ENCODE measurements at places on chromosomes 1 and 21. TPM values are rescaled to one million over a fixed set of nuclear protein-coding genes. Genes with fewer than 3 reads are reported as not detected.

SLFNL1 gene
- total RNA-seq = not detected

MYOM3 gene
- 0.70 TPM for total RNA-seq

CACHD1 gene
- total RNA-seq = 10.4 TPM

FRRS1 gene
- total RNA-seq = 2.0 TPM

HNRNPU gene
- total RNA-seq = 285 TPM

AQP10 gene
- total RNA-seq = not detected

NCAM2 gene
- 17.0 TPM for total RNA-seq

FCRLA gene
- not detected for total RNA-seq

CA6 gene
- not detected for total RNA-seq

AGBL4 gene
- total RNA-seq = not detected

- no peak for DNase-seq
Measured at GRCh38 chr1:42305639-42306038, 29.4 kb downstream of the FOXJ3 start.

DNA sequence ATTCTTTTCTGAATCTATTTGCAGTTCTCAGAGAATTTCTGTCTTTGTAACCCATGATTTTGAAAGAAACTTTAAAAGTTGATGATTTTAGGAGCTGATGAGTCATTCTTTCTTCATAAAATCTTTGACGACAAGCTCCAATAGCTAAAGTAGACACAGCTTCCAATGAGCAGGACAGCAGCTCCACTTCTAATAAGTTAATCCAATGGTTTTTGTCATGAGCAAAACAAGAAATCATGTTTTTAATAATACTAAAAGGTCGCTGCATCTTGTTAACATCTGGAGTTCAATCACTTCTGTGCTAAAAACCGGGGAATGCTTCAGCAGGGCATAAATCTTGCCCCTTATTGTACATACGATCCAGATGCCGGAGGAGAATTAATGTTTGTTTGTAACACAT is 48.9 kb upstream of the GORAB start:
- no peak for DNase-seq

DNA sequence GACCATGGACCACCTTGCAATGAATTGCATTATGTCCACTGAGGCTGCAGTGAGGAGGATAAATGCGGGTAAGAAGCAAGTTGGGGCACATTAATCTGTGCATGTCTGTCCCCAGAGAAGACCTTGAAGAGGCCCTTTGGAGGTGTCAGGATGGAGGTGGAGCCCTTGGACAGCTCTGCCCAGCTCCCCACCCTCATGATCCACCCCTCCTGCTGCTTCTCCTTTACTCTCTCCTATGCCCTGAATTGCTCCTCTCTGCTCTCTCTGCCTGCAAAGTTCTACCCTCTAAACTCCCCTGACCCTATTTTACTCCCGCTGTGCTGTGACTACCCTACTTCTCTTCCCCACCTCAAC is 292.4 kb upstream of the USP24 start:
- no peak for DNase-seq

GRCh38 chr1:170461291-170461747 is 70.6 kb upstream of the GORAB start:
- DNase-seq = no peak

- DNase-seq = no peak
Measured at GRCh38 chr1:163866564-163866963, 544.8 kb downstream of the NUF2 start.

DNA sequence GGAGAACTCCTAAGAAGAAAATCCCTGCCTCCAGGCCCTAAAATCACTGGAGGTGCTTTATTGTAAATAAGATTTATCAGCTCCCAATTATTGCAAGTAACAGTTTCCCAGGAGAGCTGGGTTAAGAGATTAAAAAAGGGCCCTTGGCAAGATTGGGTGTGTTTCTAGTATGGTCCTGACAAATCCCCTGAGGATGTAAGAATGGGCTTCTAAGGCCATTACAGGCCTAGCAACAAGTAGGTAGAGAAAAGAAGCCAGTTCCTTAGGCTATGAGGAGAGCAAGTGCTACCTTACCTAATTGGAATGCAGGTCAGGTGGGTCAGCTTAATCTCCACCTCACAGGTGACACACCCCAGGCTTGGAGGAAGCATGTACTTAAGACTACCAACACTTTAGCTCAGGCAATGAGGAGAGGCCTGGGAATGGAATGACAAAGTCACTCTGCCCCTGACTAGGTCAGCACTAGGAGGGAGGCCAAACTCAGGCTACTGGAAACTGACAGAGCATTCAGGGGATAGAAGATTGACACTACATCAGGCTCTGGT is 6.8 kb upstream of the OTUD7B start:
- DNase-seq = no peak

DNA sequence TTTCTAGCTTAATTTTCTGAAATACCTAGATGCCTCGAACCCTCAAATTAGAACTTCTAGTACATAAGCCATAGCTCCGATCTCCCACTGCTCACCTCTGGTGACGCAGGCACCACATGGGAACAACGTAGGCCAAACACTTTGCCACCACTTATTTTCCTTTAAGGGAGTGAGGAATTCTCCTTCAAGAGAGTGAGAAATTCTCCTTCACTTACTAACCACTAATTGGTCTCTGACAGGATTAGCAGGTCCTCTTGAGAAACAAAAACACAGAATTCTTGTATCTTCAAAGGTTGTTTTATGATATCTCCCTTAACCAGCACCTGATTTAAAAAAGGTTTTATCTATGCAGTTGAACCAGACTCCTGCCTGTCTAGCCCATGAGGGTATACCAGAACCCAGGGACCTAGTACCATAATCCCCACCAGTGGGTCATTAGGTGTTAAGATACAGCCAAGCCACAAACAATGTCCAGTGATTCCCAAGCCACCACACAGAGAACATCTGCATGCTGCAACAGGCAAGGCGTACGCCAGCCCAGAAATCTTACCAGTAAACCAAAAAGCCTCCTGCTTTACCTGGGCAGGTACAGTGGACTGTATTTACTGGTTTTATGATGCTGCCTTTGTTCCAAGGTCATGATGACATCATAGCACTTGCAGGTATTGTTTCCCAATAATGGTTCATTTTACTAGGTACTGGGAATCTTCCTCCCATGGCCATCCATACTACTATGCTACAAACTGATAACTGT is 20.3 kb upstream of the CXADR start:
- DNase-seq = no peak

- no peak for DNase-seq
Measured at GRCh38 chr1:201222125-201222524, 31.5 kb downstream of the IGFN1 start.

DNA sequence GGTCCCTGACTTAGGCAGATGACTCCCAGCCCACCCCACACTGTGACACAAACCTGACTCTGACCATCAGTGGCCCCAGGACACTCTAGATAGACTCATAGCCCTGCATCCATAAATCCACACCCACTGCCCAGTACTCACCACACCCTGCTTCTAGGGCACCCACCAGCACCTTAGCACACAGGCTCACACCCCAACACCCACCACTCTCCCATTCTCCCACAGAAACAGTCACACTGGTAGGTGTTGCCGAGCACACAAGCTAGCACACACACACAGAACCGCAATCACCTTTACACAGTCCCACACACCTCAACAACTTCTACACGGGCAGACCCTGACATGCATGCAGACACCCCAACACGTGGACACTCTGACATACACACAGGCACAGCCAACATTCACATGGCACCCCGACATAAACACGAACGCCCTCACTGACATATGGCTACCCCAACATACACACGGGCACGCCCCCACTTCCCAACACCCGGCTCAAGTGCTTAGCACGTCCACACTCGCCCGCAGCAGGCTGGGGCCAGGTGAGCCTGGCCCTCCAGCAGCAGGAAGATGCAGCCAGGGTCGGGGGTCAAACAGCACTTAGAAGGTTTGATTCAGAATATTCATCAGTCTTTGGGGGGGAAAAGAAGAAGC is 105.5 kb upstream of the TARDBP start:
- DNase-seq = peak; percentile 68

- no peak for DNase-seq
Measured at GRCh38 chr1:114080511-114081436, 72.9 kb downstream of the SYT6 start.

DNA sequence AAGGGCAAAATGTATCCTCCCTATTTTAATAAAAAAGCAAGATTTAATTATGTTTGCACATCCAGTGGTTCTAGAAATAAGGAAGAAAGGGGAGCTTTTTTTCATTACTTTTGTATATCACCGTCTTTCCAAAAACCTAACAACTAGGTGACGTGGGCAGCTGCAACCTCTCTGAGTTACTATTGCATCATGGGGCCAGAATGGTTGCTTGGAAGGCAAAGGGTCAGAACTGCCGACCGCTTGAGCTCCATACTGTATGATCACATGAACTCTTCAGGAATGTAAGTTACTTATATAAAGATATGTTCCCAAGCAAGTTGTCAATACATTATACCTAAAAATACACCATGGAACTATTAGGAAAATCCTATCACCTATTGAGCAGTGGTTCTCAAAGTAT is 85.6 kb upstream of the HIVEP3 start:
- no peak for DNase-seq

DNA sequence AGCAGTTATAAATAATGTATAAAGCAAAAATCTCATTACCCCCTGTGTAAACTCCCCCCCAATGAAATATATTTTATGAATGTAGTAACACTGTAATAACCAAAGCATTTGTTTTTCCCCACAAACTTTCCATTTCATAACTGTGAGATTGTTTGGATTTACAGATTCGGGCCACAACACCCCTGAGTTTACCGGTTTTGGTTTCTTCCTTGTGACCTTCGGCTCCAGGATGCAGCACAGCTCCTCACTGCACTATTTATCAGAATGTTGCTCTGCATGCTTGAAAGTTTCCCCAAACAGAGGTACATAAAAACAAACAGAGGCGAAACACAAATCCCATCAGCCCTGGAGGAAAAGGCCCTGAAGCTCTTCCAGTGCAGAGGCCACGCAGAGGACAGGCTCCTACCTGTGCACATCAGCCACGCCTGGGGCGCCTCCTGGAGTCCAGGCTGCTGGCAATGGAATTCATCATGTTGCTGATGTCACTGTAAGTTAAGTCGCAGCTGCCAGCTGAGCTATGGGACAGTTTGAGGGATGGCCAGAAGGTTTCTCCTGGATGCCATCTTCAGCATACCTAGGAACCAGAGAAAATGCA is 122.0 kb downstream of the LMO4 start:
- DNase-seq = no peak

DNA sequence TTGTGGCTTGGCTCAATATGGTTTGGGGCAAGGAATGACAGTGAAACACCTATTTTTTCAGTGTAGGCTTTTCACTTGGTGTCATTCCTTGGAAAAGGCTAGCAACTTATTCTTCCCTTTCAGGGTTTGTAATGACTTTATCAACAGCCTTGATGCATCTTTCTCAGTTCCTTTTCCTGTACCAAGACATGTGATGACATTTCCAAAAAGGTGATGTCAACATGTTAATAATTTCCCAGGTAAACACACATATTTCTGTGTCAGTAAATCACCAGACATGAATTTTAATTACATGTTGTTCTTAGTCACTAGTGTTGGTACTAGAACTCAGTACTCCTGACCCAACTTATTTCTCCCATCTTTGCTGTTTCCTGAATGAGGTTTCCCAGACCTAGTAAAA is 37.8 kb upstream of the RRP15 start:
- DNase-seq = no peak

DNA sequence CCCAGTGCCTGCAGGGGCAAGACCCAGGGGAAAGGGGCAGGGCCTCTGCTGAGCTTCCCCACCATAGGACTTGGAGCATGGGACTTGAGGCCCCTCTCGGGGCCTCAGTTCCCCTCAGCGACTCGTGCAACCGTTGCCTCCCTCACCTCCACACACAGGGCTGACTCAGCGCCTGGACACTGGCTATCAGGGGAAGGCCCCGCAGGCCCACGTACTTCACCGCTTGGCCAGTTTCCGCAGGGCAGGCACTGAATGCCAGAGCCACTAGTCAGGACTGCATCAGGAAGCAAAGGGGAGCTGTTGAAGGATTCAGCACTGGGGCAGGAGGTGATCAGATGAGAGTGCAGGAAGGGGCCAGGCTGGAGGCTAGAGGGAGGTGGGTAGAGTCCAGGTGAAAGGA is 15.5 kb upstream of the FAM131C start:
- DNase-seq = peak; percentile 72

DNA sequence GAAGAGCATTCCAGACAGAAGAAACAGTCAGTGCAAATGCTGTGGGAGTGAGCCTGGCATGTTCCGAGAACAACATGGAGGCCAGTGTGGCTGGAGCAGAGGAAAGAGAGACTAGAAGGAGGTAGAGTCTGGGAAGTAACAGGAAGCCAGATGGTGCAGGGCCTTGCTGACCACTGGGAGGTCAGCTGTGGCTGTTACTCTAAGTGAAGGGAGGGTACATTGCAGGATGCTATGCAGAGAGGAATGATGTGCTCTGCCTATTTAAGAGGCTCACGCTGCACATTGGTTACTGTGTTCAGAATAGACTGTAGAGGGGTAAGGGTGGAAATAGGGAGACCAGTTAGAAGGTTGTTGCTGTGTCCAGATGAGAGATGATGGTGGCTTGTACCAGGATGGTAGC is 88.6 kb upstream of the CACNA1E start:
- DNase-seq = no peak

- DNase-seq = no peak
Measured at GRCh38 chr1:150887018-150887417, at the start of gene CTXND2. CTXND2 (plus strand) TSS chr1:150887136; CDS start chr1:150912315, 25,179 bp downstream.

DNA sequence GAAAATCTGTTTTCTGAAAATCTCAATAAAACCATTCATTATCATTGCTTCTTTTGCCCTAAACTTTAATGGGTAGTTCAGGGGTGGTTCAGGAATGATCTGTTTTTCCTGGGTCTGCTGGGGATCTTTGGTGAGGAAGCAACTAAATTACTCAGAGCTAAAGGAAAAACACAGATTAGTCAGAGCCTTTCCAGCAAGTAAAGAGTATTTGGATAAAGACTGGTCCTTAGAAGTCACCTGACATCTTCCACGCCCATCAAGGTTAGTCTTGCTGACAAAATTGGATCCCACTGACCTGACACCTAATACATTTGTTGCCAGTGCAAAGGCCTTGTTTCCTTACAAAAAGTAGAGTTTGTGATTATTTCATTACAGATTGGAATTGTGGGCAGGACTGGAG is 24.2 kb downstream of the HSPA13 start:
- DNase-seq = no peak

DNA sequence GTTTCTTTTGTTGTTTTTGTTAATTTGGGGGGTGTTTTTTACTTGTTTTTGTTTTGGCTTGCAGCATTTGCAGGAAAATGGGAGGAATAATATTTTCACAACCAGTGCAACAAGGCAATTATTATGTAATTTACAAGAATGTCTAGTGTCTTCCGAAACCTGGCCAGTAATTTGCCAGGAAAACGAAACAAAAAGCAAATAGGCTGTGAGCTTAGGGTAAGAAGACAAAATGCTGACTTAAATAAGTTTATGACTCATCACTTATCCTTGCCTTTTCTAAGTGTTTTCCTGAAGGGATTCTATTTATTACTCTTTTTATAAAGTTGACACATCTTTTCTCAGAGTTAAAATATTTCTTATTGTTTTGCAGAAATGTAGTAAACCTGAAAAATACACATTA is 49.8 kb downstream of the KCNT2 start:
- no peak for DNase-seq

- DNase-seq = no peak
Measured at GRCh38 chr1:19062258-19063029, 106.0 kb upstream of the IFFO2 start.

- DNase-seq = no peak
Measured at GRCh38 chr1:116330846-116331245, 42.2 kb upstream of the ATP1A1 start.

Measured in chondrocyte (in vitro differentiated cells).